Activated naive CD4-positive, alpha-beta T cell treated with Interleukin-2 at 50 U/mL for 16 hours (primary cell): ENCODE measurements at places on chromosomes 4 and X.

DNA sequence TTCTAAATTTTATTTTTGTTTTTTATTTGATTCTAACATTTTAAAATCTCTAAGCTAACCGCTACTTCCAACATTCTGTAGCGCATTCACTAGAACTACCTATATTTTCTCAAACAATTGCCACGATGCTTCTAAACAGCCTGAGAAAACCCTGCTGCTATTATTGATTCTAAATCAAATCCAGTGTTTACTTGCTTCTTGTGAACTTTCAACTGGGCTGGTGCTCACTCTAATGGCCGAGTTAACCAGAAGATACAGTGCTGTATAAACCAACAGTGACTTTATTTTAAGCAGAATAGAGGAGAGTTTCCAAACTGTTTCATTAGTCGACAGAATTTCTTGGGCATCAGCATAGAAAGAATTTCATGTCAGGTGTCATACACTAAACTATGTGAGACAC is 110.3 kb downstream of the DLG3 start:
- no peak for DNase-seq

DNA sequence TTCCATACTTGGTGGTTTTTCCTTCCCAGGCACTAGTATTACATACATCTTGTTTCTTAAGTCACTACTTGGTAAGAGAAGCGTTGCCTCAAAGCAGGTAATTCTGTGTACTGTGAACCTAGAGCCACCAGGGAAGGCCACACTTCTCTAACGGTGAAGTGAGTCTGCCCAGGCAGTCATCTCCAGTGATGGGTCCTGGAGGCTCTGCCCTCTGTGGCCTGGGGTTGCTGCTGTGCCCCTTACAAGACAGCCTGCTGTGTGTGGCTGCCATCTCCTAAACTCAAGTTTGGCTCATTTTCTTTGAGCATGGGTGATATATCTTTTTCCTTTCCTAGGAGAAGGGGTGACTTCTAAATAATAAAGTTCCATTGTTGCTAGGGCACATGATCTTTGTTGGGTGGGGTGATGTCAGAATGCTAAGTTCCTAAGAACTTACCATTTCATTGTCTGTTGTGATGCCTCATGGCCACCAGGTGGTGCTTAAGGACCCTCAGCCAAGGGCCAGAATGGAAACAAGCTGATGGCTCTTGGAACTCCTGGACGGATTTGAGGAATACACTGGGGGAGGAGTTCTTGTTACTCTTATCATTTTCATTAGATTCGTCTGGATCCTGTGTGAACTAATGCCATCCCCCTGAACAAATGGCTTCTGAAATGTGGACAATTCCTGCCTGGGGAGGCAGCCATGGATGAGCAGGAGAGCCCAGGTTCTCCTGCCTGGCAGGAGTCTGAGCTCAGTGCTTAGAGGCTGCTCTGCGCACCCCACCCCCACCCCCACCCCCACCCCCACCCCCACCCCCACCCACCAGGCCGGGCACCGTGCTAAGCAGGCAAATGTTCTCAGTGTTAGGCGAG is 41.1 kb upstream of the WDR1 start:
- peak; percentile 35 for DNase-seq

DNA sequence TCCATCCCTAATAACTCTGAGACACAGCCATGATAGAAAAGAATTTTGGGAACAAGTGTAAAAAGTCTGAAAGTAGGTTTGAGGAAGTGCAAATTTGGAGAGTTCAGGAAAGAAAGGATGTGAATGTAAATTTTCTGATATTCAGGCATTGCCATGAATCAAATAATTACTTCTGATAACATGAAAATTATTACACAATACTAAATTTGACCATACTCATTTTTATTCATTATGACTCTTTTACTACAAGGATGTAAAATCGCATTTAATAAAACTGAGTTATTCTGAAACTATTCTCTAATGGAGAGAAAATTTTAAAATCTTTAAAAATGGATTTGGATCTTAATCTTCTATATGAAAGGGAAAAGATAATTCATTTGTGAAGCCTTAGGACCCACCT is 33.8 kb upstream of the NPY2R start:
- no peak for DNase-seq

DNA sequence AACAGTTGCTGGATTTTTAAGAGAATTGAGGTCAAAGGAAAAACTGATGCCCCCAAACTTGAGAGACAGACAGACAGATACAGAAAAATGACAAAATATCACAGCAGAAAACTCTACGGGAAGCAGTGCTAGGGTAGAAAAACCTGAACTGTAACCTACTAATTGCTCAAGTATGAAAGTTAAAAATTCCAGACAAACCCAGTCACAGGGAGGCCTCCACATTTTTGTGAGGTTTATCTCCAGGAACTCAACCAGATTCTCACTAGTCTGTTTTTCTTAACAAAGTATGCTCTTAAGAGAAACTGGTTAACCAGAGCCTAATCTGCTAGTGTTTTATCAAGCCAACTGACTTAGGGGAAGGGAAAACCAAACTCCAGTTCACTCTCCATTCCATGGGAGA is 19.9 kb upstream of the PPP3CA start:
- DNase-seq = no peak

- DNase-seq = no peak
These were observed 36.4 kb downstream of the CCDC149 start for GRCh38 chr4:24876431-24876830.

- DNase-seq = no peak
These were observed 69.4 kb downstream of the KCNIP4 start for GRCh38 chr4:21879187-21879586.

GRCh38 chr4:6012200-6012599 is 6.0 kb downstream of the C4orf50 start:
- no peak for DNase-seq
